ENCODE measurements at places on chromosomes 12 and 14.

GRCh38 chr14:65243766-65244442 is 141.6 kb upstream of the MAX start:
- DNase-seq = no peak

GRCh38 chr12:76520348-76520747 is 39.2 kb downstream of the OSBPL8 start:
- no peak for DNase-seq

GRCh38 chr12:53976172-53976822 is 1.5 kb upstream of the HOTAIR start:
- no peak for DNase-seq

GRCh38 chr12:107374161-107374840 is 281.0 kb upstream of the CRY1 start:
- DNase-seq = no peak

DNA sequence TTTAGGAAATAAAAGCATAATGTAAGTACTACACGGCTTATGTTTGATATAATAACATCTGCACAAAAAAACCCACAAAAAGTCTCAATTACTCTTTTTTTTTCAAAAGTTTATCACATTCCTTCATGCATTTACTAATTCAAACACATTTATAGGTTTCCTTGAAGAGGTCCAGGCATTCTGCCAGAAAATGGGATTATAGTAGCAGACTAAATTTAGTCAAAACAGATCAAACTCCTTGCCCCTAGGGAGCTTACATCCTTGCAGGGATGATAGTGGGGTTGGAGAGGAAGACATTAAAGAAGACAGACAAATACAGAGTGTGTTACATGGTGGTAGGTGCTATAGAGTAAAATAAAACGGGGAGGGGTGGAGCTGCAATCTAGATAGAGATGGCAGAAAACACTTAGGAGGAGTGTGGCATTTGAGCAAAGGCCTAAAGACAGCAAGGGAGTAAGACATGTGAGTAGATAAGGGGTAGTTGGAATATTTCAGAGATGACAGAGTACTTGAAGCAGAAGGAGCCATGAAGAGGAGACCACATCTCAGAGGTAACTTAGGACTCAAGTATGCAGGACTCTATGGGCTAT is 266.9 kb downstream of the PPFIA2 start:
- DNase-seq = no peak

DNA sequence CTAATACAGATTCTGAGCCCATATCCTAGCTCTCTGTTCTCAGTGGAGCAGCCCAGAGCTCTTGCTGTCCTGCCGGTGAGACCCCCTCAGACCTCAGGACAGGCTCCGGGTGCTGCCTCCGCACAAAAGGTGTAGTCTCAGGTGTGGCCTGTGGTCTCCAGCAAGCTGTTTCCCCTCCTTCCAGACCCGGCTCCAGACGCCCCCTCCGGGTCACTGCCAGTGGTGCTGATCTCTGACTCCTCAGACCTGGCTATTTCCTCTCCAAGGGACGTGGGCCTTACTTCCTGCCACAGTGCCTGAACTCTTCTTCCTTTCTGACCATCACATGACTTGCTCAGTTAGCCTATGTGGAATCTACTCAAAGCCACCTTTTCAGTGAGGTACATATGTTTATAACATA is 337.5 kb downstream of the GLT1D1 start:
- DNase-seq = no peak

DNA sequence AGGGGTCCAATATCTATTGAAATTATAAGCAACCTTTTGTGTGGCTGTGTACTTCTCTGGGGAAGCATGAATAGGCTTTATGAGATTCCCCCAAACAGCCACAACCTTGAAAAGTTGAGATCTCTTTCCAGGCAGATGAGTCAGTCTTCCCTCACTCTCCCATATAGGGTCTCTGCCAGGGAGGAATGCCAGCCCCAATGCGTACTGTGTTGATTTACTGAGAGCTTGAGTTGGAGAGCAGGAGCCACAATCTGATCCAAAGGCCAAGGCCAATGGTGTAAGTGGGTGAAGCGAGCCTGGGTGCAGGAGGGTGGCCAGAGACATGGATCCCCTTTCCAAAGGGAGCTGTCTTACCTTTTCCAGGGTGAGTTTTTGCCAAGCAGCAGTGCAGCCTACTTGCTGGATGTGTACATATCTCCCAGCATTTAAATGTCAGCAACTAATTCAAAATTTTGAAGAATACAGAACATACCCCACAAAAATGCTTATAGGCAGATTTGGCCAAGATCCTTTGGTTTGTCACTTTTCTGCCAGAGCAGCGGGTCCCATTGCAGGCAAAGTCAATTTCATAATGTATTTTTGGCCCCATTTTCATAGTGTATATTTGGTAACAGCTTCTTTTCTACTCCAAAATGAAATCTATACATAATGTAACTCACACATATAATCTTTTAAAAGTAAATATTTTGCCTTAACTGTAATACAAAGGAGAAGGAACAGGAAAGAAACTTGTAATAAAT is 88.2 kb downstream of the TBC1D30 start:
- no peak for DNase-seq

DNA sequence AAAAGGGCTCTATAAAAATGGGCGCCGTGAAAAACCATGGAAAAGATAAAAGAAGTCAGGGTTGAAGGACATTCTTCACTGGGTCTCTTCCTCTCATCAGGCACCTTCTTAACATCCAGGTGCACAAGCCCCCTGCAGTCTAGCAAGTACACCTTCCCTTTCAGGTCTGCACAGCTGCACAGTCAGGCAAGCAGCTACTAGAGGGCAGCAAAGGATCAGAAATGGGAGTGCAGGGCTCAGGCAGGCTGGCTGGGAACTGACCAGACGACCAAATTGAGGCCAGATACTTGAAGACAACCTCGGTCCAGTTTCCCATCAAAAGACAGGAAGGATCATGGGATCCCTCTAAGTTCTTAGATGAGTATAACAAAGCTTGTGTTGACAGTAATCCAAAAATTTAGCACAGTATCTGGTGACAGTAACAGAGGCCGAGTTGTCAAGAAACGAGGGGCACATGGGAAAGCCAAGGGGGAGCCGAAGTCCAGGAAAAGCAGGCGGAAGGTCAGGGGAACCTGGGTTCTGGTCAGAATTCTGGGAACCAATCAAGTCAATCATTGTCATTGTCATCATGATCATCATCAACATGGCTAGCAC is 10.1 kb upstream of the GRIP1 start:
- peak; percentile 24 for DNase-seq

- DNase-seq = no peak
These were observed 101.9 kb downstream of the GAS2L3 start for GRCh38 chr12:100675432-100675831.

DNA sequence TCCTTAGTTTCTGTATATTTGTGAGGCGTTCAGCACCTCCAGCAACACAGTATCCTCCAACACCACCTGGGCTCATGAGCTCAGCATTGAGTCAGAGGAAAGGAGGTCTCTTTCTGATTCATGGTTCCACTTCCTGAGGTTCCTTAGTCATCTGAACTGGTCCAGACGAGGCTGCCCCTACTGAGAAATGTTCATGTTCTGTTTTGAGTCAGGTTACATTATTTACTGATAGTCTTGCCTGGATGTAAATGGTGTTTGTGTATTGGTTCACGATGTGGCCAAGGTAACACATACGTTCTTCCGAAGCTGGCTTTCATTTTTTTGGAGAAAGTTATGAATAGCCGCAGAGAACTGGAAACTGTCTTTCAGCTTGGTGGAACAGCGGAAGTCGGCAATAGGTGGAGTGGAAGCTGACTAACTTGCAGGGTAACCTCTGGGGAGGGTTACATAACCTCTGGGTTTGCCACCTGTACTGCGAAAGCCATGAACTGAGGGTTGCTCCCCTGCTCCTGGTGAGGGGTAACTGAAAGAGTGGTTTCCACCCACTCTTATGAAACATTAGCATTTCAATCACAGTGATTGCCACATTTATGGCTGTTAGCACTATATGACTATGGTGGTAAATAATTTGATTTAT is 42.2 kb upstream of the MANSC4 start:
- peak; percentile 64 for DNase-seq

- peak; percentile 55 for DNase-seq
These were observed 9.0 kb upstream of the OR6J1 start for GRCh38 chr14:22653012-22653621.

DNA sequence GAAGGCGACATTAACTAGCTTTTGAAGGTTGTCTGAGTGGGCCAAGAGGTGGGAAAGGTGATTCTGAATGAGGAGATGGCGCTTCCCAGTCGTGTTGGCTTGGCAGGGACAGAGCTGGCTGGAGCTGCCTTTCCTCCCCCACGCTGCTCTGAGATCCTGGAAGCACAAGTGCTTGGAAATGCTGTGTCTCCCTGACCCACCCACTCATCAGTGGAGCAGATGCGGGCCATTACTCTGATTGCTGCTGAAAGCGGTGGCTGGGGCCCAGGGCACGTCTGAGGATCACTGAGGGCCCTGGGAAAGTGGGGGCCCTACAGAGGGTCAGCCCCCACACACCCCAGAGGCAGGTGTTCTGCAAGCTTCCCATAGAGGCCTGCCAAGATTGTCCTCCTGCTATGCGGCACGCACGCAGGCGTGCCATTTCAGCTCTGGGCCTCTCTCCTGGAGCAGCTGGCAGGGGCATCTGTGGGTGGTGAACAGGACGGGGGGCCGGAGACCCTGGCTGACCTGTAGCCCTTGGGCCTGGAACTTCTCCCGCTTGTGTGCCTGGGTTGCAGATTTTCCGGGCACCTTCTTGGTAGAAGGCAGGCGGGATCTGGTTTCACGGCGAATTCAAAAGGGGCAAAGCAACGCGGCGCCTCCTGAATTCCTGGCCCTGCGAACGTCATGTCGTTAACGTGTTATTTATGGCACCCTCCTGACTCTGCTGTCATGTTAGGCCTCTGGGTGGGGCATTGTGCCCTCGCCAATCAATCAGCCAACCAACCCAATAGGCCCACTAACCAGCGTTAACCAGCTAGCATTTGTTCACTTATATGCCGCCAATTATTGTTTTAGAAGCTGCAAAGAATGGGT is 133.8 kb upstream of the TBX3 start:
- no peak for DNase-seq

GRCh38 chr12:96436366-96437170 is 36.3 kb upstream of the CDK17 start:
- DNase-seq = no peak

DNA sequence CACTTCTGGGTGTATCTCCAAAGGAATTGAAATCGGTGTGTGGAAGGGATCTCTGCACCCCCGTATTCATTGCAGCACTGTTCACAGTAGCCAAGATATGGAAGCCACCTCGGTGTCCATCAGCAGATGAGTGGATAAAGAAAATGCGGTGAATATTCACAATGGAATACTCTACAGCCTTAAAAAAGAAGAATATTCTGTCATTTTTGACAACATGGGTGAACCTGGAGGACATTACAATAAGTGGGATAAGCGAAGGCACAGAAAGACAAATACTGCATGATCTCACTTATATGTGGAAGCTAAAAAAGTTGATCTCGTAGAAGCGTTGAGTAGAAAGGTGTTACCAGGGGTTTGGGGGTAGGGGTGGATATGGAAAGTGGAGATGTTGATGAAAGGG is 111.9 kb downstream of the BEGAIN start:
- no peak for DNase-seq

- no peak for DNase-seq
These were observed 12.6 kb upstream of the SERPINA3 start for GRCh38 chr14:94599656-94600004.

DNA sequence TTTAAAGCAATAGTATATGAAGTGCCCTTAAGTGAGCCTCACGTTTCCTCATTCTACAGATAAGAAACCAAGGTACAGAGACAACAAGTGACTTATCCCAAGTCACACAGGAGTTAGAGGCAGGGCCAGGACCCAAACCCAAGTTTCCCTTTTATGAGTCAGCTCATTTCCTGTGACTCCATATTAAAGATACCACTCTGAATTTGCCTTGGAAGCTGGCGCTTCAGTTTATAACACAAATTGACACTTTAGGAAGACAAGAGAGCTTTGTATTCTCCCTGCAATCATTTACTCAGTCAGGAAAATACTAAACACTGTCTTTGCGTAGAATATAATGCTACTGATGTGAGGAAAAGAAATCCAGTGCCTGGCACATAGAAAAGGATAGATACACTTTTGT is 43.2 kb downstream of the MYBPC1 start:
- DNase-seq = no peak

DNA sequence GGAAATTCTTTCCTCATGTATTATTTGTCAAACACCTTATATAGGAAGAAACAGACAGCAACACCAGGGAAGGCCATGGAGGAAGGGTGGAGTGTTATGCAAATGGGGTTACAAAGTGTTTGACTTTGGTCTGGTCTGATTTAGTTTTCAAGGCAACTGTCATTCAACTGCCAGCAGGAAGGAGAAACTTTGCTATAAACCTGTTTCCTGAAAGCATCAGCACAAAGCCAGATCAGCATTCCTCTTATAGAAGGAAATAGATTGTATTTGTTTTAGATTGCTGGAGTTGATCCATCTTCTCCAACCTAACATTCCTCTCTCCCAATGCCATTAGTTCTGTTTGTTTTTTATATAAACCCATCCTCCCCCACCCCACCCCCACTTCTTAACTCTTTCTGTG is 65.7 kb downstream of the STAB2 start:
- no peak for DNase-seq

- no peak for DNase-seq
These were observed 264.2 kb downstream of the SLC6A15 start for GRCh38 chr12:84648425-84648824.

DNA sequence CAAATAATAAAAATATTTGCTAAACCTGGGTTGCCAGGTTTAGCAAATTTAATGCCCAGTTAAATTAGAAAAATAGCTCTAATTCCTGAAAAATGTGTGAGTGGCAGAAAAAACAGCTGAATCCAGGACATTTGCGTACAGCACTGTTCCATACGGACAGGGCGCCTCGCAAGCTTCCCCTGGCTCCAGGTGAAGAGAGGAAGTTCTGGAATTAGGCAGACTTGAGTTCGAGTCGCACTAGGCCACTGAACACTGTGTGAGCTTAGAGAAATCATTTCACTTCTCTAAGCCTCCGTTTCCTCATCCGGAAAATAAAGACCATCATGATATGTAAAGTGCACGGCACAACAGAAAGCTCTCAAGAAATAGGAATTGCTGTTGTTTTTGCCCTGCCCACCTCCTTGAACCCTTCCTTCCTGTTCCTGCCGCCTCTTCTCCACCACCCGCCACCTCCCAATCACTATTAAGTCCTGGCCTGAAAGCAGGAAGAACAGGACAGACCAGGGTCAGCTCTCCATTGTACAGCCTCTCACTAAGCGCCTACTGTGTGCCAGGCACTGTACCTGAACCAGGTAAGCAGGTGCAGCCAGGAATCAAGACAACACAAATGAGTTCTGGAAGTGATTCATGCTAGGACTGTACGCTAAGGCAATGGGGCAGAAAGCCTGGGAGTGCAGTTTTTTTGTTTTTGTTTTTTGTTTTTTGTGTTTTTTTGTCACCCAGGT is 763 bp upstream of the PHETA1 start:
- DNase-seq = no peak

DNA sequence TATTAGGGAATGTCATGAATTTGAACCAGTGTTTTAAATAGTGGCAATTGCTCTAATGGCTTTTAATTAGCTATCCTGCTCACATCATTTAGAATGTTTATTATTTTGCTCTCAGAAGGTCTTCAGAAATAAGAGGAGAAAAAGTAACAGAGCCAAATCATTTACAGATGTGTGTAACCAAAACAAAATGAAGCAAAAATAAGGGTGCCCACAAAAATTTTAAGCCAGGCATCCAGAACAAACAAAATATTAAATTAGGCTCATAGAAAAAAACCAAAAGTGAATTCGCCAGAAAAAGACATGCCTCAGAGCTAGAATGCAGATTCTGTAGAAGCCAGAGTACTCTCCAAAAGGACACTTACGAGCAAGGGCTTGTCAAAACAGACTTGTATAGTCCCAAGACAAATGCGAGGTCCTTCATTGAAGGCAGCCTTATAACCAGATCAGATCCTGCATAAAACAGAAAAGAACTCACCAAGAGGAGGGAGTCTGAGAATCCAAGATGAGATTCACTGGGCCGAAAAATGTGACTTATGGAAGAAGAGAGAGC is 20.2 kb upstream of the SERPINA1 start:
- DNase-seq = no peak
